NK-92 treated with Interleukin-12 subunit alpha and Interleukin-12 subunit beta, amount 100 ng/mL, for 24 hours (cell line): ENCODE measurements at places on chromosomes 7 and 10.

- no peak for DNase-seq
These were observed 427.4 kb downstream of the SORCS3 start for GRCh38 chr10:105068497-105068896.

- no peak for DNase-seq
These were observed at the start of gene PWWP2B for GRCh38 chr10:132397036-132397541. TSS of gene PWWP2B (plus strand) at chr10:132397200. CDS start at chr10:132397227, 27 bp downstream.

DNA sequence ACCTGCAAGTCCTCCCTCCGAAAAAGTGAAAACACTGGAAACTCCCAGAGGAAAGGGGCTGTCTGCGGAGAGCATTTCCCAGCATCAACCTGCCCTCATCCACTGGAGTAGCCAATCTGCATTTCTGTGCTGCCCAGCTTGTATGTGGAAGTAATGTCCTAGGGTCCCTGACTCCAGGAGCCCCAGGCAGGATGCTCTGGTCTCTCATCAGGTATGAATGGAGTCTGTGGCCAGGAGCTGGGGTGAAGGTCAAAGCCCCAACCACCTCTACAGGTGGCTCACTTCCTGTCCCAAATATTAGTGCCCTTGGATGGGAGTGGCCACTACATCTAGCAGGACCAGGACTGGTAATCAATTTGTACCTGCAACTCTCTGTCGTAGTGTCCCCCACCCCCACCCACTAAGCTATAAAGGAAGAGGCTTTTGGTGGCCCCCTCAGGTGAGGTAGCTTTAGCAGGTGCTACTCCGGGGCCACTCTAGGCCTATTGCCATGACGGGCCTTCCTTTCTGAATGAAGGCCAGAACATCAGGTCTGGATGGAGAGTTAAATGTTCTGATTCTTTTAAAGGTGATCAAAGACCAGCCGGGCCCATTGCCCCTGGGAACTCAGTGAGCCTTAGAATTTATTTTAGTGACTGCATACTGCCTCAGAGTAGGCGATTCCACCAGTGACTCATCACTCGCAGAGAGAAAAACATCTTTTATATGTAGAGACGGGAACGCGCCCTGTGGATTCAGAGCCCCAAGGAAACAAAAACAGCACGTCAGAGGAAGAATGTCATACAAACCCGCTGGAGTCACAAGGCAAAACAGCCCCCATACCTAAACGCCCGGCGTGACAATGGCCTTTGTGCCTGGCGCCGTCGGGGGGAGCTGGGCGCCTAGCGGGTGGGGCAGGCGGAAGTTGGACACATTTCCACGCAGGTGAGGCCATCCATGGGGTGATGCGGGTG, 13.0 kb downstream of the EN2 start:
- no peak for DNase-seq

GRCh38 chr7:27269455-27269854, 26.9 kb downstream of the EVX1 start:
- no peak for DNase-seq

GRCh38 chr7:48627164-48627563, 297.2 kb upstream of the CDC14C start:
- no peak for DNase-seq

GRCh38 chr10:63252095-63252762, 119.1 kb downstream of the NRBF2 start:
- no peak for DNase-seq

DNA sequence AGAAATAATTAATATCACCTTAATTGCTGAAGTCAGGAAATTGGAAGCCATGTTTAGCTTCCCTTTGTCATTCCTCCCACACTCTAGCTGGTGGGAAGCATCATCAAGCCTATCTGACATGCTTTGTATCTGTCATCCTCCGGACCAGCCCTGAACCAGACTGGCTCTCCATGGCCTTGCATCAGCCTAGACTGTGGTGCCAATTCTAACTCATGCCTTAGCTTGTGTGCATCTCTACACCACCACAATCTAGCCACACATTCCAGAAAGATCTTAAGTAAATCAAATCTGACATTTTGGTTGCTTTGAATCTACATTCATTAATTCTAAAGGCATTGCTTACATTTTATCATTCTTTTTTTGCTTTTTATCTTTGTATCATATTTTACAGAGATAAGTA, 196.4 kb upstream of the VSTM2A start:
- no peak for DNase-seq

GRCh38 chr10:116105264-116105663, 167.7 kb downstream of the GFRA1 start:
- no peak for DNase-seq

DNA sequence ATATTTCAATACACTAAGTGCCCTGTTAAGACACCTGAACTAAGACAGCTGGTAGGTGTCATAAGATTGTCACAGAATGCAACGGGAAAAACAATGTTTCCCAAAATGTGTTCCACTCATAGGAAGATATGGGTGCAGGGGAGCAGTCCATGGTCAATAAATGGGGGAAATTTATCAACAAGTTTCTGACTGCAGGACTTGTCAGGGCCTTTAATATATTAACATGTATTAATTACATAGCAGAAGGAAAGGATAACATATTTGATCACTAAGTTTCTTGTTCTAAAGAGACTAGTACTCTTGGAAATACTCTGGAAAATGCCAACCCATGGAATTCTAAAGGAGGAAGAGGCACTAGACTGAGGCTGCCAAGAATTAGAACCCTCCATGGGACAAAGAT, 6.7 kb downstream of the RBP3 start:
- DNase-seq, result no peak

- DNase-seq, result no peak
These were observed 2.3 kb upstream of the FZD9 start for GRCh38 chr7:73431041-73431835.

GRCh38 chr7:158110034-158110590, 477.5 kb downstream of the PTPRN2 start:
- DNase-seq, result no peak

DNA sequence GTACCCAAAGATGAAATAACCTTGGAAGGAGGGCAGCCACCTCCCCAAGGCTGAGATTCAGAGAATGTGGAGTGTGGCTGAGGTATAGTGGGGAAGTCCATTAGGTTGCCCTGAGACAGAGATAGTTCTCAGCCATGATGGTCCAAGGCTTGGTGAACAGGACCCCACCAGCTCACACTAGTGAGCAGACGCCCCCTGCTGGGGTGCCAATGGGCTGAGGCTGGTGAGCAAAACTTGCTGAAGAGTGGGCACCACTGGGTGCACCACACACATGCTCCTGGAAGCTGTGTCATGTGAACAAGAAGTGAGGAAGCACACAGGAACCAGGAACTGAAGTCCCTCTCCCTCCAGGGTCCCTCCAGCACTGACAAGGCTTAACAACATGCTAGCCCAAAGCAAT, 8.9 kb downstream of the FBXL13 start:
- peak; percentile 41 for DNase-seq

GRCh38 chr10:73838827-73839226, 27.4 kb upstream of the NDST2 start:
- DNase-seq, result no peak

GRCh38 chr7:41133690-41134299, 569.1 kb downstream of the INHBA start:
- DNase-seq, result no peak

GRCh38 chr7:503575-504111, 16.0 kb downstream of the PDGFA start:
- no peak for DNase-seq

DNA sequence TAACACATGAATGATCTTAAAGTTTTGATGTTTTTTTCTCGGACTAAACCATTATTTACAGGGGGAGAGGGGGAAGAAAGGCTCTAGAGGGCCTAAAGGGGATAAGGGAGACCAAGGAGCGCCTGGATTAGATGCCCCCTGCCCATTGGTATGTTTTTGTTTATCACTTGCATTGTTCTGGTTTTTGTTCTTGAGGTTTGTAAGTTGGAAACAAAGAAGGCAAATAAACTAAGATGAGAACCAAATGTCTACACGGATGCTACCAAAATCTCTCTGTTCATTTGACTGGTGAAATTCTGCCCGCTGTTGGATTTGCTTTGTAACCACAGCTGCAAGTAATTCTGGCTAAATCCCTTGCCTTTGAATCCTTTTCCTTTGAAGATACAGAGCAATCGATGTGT, 99.8 kb upstream of the MACROH2A2 start:
- DNase-seq, result no peak

DNA sequence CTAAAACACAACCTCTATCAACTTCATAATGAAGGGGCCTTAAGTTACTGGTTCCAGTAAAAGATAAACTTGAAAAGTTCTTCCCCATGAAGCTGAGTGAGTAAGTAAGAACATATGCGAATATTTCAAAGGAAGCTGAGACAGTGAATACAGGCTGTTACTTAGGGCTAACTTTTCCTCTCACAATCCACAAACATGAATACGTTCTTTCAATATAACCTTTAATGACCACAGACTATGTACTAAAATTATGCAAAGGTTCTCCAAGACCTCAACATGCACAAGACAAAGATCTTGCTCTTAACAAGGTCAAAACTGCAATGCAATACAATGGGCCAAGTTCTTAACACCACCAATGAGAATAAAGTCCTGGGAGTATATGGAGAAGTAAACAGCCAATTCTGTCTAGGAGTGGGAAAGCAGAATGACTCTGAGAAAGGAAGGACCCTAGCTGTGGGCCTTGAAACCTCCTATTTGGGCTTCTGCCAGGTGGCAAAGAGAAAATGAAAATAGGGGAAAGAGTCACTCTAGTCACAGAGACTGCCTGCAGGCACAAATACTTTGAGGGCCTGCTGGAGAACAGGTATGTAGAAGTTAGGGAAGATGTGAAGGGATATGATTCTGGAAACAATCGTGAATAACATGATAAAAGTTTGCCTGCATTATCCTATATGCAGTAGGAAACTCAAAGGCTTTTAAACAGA, 43.7 kb downstream of the OSBPL3 start:
- no peak for DNase-seq

DNA sequence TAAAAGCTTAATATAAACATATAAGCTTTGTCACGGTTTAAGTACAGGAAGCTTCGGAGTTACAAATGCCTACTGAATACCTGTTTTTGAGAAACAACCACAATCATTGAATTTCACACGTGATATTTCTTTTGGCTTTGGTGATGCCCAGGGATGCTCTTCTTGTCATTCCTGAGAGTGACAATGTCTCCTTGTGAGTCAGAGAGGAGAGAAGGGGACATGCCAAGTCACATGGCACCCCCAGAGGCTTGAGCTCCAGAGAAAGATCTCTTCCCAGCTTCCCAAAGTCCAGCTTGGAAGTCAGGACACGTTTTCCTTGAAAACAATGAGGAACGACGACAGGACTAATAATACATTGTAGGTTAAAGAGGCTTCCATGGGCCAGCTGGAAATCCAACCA, 242.4 kb downstream of the ARHGAP21 start:
- no peak for DNase-seq

DNA sequence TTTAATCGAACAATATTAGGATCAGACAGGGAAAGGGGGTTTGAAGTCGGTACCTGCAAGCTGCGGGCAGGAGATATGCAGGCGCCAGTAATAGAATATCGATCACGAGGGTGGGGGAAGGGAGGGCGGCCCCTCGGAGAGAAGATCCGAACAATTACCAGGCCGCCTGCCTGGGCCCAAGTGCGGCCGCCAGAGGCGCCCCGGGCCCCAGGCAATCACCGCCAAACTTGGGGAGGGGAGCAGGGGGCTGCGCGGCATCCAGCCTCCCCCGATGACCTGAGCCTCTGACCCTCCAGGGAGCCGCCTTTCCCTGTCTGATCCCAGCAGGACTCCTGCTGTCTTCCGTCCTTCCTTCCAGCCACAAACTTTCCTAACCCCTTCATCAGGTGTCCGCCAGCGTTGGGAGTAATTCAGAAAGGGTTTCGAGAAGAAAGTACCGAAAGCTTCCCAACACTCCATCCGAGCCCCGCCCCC, 1.1 kb downstream of the NKX1-2 start:
- no peak for DNase-seq

DNA sequence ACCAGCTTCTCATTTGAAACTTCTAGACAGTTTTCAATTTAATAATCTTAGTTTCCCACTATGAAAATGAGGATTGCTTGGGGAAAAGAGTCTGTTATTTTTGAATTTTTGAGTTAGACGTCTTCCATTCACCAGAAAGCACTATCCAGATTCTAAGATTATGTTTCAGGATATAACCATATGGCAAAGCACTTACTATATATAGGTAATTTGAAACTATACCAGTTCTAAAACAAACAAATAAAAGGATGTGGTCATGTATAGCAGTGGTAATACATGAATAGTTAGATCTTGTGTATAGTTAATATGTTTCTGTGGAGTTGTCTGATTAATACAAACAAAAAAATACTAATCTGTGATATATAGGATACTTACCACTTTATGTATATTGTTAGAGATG, 320.0 kb downstream of the EXOC4 start:
- DNase-seq, result no peak

DNA sequence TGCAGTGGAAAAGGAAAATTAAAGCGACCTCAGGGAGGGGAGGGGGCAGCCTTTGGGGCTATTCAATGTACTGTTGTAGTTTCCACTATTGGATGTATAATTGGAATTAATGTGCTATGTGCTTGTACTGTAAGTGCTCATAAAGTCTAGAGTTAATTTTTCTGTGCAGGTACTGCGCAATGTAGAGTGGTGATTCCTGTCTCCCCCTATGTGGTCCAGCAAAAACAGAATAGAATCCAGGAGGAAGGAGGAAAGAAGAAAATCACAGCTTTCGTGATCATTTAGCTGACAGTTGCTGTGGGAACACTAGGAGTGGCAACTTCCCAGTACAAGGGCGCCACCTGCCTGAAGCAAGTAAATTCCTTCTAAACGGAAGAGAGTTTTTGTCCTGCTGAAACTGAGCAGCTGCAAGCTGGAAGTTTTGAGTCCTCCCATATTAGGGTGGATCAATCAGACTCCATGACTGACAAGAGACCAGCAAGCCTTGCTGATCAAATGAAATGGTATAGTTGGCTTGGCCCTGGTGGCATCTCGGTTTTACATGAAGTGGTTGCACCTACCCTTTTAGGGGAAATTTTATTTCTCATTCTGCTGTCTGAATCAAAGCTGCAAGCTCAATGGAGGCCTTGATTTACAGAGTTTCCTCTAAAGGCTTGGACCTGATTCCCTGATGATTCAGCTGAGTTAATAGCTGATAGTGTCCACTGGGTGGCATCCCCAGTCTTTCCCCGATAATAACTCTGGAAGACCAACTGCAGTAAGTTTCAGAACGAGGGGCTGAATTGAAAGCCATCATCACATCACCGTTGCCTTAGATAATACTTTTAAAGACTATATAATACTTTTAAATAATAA, 299.8 kb downstream of the HGF start:
- DNase-seq, result peak; percentile 26

- DNase-seq, result no peak
These were observed 1.2 kb downstream of the PURB start for GRCh38 chr7:44883961-44884620.

DNA sequence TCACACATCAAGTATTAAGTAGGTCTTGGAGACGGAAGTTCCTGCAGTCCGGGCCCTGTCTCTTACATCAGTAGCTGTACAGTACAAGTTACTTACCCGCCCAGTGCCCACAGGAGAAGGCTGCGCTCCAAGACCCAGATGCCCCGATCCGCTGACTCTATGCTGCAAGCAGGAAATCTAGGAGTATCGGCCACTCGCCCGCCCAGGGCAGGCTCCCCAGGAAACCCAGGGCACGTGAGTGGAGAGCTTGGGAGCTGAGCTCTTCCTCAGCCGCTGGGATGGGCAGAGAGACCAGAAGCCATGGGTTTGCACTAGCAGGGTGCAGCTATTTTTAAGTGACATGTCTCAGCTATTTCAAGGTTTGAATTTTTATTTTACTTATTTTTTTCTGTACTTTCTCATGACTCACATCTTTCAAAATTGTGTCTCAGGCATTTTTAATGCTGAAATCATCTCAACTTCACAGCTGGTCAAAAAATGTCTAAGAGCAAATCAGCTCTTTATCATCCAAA, 1.9 kb upstream of the GPER1 start:
- DNase-seq, result no peak

GRCh38 chr10:33938001-33938400, 603.5 kb upstream of the NRP1 start:
- no peak for DNase-seq
